ENCODE measurements at places on chromosomes 6 and 20.

GRCh38 chr6:88860310-88860709, 103.1 kb downstream of the RNGTT start:
- DNase-seq = no peak

DNA sequence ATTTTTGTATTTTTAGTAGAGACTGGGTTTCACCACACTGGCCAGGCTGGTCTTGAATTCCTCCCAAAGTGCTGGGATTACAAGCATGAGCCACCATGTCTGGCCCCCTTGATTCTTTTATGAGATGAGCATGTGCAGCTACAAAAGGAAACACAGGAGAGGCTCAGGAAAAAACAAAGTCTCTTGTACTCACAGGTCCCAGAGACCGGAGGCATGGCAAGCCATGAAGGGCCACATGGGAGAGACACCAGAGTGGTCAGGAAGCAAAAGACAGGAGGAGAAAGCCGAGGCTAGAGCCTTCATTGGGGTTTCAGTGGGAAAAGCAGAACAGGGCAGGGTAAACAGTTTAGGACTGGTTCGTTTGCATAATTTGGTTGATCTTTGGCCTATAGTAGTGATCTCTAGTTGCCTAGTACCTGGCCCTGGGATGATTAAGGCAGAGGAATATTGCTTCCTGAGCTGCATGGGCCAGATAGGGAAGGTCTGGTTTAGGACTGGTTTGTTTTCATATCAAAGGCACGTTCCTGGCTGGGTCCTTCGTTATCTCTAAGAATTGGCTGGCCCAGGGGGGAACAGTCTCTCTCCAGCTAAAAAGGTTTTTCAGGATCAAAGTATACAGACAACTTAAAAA, 48.2 kb upstream of the PRND start:
- no peak for DNase-seq

DNA sequence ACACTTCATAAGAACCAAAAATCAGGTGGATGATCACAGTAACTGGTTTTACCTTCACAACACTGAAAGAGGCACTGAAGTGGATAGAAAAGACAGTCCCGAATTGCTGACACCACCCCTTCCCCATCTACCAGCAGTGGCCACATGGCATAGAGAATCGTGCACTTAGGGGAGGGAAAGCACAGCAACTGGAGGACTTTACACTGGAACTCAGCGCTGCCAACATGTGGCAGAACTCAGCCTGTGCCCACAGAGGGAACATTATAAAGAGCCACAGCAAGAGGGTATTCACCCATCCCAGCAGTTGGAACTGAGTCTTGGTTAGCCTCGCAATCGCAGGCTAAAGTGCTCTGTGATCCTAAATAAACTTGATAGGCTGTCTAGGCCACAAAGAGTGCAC, 6.5 kb upstream of the KIAA1586 start:
- DNase-seq = peak; percentile 3

DNA sequence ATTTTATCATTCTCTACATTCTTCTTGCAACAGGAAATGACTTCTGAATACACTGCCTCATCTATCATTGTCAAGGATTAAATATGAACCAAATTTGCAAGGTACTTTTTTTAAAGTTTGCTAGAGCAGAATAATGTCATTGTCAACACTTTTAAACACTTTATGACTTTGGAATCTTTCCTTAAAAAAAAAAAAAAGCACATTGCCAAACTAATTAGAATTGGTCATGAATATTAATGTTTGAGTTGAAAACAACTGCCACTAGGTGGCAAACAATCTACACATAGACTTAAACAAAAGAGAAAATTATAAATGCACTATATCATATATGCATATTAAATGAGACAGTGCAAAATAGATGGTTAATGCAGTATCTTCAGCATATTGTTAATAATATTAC, 32.5 kb upstream of the TMEM244 start:
- DNase-seq = peak; percentile 57

- DNase-seq = no peak
Observed at GRCh38 chr20:31861135-31861384, 9.3 kb downstream of the DUSP15 start.

DNA sequence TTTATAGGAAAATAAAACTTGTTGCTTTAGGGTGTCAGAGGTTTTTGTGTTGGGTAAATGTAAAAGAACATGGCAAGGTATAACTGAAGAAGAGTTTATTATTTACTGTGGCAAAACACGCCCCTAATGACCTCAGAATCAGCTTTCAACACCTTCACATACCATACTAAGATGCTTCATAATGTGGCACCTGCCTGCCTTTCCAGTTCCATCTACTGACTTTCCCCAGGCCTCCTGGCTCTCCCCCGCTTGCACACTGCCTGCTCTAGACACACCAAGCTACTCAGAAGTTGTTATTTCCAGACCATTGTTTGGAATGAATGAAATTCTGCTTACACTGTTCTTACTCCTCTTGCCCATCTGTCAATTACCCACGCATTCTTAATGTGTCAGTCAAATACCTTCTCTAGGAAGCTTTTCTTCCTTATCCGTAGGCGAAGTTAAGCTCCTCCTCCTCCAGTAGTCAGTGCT, 1.8 kb downstream of the TIAM2 start:
- DNase-seq = no peak

- DNase-seq = no peak
Observed at GRCh38 chr6:45619994-45620471, 242.3 kb upstream of the SUPT3H start.

- no peak for DNase-seq
Observed at GRCh38 chr6:169885131-169885530, 133.7 kb downstream of the ERMARD start.
